ENCODE measurements at places on chromosomes 5 and 9. TPM values are rescaled to one million over a fixed set of nuclear protein-coding genes. Genes with fewer than 3 reads are reported as not detected.

CMBL gene
- 22.1 TPM for total RNA-seq

C9orf153 gene
- 0.46 TPM for total RNA-seq

PTGES gene
- total RNA-seq: 139 TPM

LRRC70 gene
- total RNA-seq: 0.25 TPM
